Stimulated activated CD8-positive, alpha-beta memory T cell treated with anti-CD3 and anti-CD28 coated beads, Interleukin-4, amount 100 ng/mL, for 4 hours (primary cell): ENCODE measurements at places on chromosomes 16 and 17.

DNA sequence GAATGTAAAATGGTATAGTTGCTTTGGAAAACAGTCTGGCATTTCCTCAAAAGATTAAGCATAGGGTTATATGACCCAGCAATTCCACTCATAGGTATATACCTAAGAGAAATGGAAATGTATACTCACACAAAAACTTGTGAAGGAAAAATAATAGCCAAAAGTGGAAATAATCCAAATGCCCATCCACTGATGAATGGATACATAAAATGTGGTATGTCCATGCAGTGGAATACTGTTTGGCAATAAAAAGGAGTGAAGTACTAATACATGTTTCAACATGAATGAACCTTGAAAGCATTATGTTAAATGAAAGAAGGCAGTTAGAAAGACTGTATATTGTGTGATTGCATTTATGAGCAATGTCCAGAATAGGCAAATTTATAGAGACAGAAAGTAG lies 25.1 kb downstream of the NUP93 start:
- no peak for DNase-seq

- DNase-seq, result no peak
These were observed 3.6 kb downstream of the BORCS6 start for GRCh38 chr17:8186446-8186786.

DNA sequence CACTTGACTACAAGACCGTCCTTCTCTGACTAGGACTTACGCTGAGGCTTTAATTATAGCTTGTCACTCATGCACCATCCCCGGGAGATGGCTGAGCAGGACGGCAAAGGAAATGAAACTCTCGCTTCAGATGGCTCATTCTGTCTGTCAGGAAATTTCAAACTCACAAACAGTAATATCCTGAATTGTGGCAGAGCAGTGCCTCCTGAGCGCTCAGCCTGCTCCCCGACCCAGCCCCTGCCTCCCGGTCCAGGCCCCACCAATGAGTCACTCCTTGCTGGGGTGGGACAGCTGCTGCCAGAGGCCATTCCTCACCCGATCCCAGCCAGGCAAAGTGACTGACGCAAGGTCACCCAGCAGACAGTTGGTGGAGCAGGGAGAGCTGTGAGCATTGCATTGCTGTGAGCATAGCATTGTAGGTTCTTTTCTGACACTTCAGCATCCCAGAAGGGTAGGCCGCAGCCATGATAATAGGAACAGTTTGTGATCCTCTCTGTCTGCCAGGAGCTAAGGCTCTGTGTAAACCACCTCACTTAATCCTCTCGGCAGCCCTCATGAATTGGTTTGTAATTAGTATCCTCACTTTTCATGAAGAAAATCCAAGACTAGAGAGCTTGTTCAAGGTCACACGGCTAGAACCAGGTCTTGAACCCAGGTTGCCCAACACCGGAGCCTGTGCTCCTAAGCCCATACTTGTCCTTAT lies 20.9 kb downstream of the CCDC182 start:
- no peak for DNase-seq

DNA sequence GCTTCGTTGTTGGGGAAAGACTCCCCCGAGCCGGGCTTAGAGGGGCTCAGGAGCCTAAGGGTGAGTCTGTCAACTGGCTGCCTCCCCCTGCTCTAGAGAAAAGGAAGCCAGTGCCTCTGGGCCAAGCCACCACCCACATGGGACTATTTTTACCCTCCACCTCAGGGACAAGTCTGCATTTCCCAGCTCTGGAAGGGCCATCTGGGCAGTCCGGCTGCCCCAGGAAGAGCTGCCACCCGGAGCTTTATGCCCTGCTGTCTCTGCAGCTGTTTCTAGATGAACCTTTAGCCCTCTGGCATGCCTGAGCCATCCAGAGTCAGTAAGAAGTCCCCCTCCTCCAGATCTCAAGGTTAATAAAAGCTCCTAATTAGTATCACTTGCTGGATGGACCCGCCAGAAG lies 5.3 kb upstream of the RPRML start:
- no peak for DNase-seq

DNA sequence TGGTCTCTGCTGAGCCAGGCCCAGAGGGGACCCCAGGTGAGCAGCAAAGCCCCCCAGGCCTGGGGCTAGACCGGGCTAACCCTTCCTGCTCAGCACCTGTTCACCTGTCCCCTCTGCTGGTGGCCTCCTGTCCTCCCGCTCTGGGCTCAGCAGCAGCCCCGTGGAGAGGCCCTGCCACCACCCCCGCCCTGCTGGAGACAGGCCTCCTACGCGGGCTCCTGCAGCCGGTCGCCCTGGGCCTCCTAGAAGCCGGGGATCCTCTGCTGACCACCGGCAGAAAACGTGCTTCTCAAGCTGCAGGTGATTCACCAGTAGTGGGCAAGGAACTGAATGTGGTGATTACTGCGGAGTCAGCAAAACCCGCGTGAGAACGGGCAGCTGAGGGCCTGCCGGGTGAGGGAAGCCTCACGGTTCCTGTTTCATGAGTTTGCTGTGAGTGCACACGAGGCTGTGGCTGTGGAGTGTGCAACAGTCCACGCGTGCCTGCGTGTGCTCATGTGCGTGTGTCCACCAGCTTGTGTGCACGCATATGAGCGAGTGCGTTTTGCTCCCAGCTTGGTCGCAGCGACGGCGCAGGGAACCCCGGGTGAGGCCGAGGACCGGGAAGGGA lies 792 bp downstream of the SECTM1 start:
- DNase-seq, result no peak

- DNase-seq, result no peak
These were observed 3.2 kb upstream of the ARHGAP23 start for GRCh38 chr17:38425031-38425430.

GRCh38 chr16:26905336-26905735 lies 161.4 kb upstream of the C16orf82 start:
- no peak for DNase-seq

- DNase-seq, result no peak
These were observed 19.4 kb downstream of the PRDM7 start for GRCh38 chr16:90057738-90058173.

GRCh38 chr16:386641-387156 lies 4.9 kb upstream of the PGAP6 start:
- no peak for DNase-seq

DNA sequence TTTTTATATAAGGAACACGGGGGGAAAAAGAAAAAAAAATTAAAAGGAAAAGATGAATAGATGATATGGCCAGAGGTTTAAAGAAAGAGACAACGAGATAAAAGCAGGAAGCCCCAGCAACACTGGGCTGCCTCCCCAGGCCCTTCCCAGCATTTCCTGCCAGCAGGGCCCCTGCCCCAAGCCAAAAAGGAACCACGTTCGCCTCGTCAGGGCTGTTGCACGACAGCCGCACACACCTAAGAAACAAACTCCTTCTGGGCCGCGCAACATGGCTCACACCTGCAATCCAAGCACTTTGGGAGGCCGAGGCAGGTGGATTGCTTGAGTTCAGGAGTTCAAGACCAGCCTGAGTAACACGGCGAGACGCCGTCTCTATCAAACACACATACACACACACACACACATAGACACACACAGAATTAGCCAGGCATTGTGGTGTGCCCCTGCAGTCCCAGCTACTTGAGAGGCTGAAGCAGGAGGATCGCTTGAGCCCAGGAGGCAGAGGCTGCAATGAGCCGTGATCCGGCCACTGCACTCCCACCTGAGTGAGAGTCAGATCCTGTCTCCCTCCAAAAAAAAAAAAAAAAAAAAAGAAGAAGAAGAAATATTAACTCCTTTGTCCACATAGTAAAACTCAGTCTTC lies 83.0 kb downstream of the ANKRD11 start:
- no peak for DNase-seq

DNA sequence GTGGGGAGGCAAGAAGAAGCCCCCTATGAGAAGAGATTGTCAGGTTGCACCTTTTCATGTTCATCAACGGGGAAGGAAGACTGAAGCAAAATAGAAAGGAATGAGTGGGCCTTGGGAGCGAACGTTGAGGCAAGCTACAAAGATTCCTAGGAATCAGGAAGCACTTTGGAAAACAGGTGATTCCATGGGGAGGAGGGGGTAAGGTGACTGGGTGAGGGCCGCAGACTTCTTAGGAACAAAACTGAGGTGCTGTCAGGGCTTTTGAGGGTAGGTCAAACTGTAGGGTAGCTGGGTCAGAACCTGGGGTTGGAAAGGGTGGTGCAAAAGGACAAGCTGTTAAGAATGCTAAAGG lies 528 bp downstream of the ITFG1 start:
- DNase-seq, result no peak

- DNase-seq, result no peak
These were observed 11.8 kb downstream of the STARD3 start for GRCh38 chr17:39648616-39649366.

- no peak for DNase-seq
These were observed 64.0 kb downstream of the CYB561 start for GRCh38 chr17:63382136-63382535.

DNA sequence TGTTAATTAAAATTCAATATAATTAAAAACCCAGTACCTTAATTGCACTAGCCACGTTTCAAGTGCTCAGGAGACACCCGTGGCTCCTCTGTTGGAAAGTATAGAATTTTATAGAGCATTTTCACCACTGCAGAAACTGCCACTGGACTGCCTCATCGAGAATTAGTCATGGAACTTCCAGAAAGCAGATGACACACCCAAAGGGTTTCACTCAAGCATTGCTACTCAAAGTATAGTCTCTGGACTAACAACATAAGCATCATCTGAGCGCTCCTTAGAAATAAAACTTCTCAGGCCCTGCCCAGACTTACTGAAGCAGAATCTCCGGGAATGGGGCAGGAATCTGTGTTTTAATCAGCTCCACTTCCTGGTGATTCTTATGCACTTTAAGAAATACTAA lies 63.5 kb upstream of the GPR139 start:
- DNase-seq, result no peak

GRCh38 chr17:62998166-62998565 lies 32.1 kb downstream of the TANC2 start:
- DNase-seq, result no peak

DNA sequence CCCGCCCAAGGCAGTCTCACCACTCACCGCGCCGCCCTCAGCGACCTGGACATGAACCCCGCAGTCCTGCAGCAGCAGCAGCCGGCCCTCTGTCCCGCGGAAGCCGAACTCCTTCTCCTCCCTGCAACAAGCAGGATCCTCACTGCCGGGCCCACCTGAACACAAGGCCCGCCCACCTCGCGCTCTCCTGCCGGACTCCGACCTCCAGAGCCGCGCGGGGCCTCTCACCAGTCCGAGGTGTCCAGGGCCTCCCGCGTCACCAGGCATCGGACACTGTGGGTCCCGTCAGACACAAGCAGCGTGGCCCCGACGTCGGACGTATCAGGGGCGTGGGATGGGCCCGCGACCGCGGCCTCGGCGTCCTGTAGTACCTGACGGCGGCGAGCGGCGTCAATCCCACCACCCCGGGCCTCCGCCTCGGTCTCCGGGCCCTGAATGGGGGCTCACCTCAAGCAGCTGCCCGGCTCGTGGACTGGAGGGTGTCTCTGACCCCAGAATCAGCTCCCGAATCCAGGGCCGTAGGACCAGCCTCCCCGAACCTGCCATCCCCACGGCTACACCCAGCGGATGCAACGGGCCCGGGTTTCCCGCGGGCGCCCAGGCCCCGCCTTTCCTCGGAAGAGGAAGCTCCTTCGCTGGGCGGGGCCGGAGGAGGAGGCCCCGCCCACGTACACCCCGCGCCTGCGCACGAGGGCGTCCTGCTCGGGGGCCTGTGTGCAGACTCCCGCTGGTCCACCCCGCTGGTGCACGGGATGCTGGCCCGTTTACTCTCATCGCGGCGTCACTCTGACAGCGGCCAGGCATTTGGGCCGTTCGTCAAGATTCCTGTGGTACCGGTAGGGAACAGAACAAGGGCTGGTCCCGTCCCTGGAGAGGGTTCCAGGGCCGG lies at the start of gene ACD:
Gene ACD (minus strand): TSS at position 586 of the 889 bp plus-strand sequence. CDS start 40 bp downstream, at position 546.
- peak; percentile 82 for DNase-seq

DNA sequence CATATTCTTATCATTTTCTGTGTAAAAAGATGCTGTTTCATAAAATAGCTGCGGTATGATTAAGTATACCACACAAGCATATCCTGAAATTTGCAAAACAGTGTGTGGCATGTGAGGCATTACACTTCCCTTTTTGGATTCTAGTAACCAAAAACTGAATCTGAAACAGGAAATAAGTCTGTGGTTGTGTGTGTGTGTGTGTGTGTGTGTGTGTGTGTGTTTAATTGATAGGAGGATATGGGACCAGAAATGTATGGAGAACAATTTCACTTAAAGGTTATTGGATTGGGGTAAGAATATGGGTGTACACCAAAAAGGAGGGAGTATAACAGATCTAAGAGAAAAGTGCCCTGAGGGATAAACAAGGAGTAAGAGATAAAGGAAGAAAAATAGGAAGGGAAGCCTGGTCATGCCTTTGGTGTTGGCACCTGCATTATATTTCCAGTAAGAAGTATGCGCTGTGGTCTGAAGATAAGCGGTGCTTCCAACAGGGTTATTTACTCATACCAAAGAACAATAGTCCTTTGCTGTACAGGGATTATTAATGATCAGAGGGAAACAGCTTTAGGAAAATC lies 4.0 kb downstream of the LYRM1 start:
- DNase-seq, result no peak

DNA sequence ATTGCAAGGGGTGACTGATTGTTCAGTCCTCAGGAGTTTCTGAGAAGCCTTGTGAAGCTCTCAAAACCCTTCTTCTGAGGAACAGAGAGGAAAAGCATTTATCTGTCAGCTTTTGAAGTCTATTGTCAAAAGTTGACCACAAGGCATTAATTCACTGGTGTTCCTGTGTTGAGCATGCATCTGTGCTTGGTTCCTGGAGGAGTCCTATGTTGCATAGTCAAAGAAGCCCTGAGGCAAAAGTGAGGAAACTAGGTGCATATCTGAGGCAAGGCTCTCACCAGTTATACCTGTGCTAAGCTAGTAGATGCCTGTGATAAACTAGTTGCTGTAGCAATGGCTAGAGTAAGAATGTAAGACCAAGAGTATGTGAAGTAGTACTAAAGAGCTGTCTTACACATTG lies 1.8 kb upstream of the HEATR6 start:
- DNase-seq, result no peak

DNA sequence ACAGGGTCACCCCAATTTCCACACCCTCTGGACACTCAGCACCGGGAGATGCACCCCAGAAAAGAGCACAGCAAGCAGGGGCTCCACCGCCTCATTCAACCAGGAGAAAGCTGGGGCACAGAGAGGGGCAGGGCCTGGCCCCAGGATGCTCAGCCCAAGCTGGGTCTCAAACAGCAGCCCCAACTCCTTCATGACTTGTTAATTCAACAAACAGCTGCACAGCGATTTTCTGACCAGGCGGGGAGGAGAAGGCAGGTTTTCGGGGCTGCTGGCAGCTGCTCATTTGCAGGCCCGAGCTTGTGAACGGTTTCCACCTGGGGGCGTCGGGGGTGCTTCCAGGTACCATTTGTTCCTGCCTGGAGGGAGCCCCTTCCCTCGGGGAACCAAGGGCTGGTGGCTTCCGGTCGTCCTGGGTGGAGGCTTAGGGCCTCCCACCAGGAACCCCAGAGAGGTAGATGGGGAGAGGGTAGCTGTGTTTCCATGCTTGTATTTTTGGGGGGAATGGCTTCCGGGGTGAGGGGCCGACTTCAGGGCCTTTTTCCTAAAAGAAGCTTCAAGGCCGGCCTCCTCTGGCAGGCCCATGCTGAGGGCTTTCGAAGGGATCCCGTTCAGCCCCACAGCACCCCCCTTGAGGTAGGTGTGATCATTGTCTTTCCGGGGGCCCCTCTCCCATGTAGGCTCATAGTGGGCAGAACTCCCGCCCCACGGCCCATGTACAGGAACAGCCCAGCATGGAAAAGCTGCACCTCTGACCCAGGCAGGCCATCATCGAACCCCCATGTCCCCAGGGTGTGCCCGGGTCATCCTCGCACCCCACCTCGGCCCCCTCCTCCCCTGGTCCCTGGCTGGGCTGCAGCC lies 191.6 kb upstream of the GSE1 start:
- no peak for DNase-seq
